Activated T-helper 17 cell treated with anti-CD3 and anti-CD28 coated beads, Interleukin-2, amount 50 U/mL, for 72 hours (primary cell): ENCODE measurements at places on chromosomes 7 and 10. TPM values are rescaled to one million over a fixed set of nuclear protein-coding genes. Genes with fewer than 3 reads are reported as not detected.

CREB5 gene
- total RNA-seq = 0.02 TPM

DNA sequence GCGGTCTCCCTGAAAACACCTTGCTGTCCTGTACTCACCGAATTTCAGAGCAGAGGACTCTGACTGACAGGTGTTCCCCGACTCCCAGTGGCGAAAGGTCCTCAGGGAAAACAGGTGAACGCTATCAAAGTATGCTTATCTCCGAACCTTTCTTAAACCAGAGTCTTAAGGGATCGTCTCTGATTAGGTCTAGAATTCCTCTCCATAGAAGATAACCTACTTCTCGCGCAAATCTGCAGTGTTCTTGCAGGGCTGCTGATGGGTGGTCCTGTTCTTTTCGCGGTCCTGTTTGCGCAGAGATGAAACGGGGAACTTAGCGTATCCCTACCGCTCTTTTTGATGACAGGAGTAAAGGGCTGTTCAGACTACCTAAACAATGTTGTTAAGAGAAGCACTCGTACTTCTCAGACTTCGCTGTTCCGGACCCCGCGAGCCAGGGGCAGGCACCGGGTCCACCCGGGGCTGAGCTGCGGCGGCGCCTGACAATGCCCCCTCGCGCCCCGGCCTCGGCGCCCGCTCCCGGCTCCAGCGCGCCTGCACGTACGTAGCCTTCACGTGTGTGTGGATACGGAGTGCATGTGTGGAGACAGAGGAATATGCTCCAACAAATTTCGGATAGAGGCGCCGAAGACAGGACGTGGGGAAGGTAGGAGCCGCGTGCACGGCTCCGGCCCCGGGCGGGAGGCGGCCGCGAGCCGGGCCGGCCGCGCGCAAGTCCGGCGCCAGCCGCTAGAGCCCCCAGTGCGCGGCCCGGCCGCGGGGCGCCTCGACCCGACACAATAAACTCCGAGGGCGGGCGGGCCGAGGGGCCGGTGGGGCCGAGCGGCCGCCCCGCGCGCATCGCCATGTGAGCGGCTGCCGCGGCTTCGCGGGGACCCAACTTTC lies 766 bp upstream of the ZMYND11 start:
- ATAC-seq = peak; percentile 33

GRCh38 chr10:1545524-1545923 lies 191.8 kb downstream of the ADARB2 start:
- no peak for ATAC-seq

GRCh38 chr7:20424500-20424899 lies 93.8 kb downstream of the ITGB8 start:
- ATAC-seq = no peak

DNA sequence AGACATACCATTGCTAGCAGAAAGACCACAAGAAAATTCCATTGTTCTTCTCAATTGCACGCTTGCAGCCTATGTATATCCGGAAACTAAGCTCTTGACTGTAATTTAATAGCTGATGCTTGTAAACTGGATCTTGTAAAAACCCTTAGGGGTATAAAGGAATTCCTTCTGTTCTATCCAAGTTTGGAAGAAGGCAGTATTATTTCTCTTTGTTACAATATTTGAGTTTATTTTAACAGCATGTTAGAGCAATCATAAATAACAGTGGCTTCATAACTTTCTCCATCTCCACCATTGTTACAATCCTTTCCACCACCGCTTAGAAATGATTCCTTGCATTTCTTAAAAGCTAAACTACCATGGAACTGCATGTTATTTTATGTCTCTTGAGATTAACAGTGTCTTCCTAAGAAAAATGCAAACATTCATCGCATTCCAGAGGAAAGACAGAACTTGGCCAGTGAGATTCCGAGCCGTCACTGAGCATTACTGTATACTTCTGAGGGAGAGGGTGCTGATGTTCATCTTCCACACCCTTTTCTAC lies 92.5 kb downstream of the TRIL start:
- ATAC-seq = no peak

GRCh38 chr7:140475747-140476333 lies 3.5 kb downstream of the MKRN1 start:
- ATAC-seq = no peak

GRCh38 chr10:102395400-102396316 lies at the start of gene NFKB2:
Gene NFKB2, plus strand, starts transcription at chr10:102395705. Its CDS starts 255 bp downstream, at chr10:102395960.
- peak; percentile 39 for ATAC-seq

GRCh38 chr7:34043461-34044305 lies 138.3 kb downstream of the BMPER start:
- ATAC-seq = no peak

GPRIN2 gene
- not detected for total RNA-seq

GRCh38 chr10:44437840-44438511 lies 53.1 kb upstream of the CXCL12 start:
- no peak for ATAC-seq

GRCh38 chr7:69373171-69374043 lies 224.9 kb upstream of the AUTS2 start:
- ATAC-seq = no peak

- ATAC-seq = no peak
Measured at GRCh38 chr7:6323967-6324701, 51.7 kb upstream of the CYTH3 start.

DNA sequence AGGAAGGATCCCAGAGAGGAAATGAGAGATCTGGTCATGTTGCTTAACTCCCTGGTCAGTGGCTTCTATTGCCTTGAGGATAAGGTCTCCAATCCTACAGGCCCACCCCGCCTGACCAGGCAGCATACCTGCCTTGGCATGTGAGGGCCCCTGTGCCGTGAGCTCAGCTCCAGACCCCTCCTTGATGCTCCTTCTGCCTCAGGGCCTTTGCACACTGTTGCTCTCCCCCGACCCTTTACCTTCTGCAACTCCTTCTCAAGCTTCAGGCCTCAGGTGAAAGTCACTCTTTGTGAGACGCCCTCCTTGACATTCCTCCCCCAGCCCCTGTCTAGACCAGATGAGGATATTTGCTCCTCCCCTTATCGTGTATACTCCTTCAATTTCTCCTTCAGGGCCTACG lies 62.8 kb downstream of the FAM241B start:
- ATAC-seq = no peak

CLCN1 gene
- total RNA-seq = not detected

GRCh38 chr10:117662126-117662525 lies 119.6 kb downstream of the EMX2 start:
- no peak for ATAC-seq

DNA sequence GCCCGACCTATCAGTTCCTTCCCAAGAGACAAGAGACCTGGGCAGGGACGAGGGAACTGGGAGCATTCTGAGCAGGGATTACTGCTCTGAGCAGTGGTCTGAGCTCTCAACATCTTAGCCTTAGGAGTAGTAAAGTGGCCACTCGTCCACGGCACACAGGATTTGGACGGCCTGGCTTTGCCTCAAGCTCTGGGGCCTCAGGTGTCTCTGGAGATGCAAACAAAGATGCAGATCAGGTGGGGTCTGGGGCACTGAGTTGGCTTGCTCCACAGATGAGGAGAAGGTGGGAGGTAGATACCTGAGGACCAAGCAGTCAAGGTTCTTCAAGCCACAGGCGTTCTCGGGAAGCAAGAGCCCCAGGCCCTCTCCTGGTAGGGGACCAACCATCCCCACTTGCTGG lies 16.1 kb upstream of the NPFFR1 start:
- ATAC-seq = no peak

LRRD1 gene
- total RNA-seq = not detected

DNA sequence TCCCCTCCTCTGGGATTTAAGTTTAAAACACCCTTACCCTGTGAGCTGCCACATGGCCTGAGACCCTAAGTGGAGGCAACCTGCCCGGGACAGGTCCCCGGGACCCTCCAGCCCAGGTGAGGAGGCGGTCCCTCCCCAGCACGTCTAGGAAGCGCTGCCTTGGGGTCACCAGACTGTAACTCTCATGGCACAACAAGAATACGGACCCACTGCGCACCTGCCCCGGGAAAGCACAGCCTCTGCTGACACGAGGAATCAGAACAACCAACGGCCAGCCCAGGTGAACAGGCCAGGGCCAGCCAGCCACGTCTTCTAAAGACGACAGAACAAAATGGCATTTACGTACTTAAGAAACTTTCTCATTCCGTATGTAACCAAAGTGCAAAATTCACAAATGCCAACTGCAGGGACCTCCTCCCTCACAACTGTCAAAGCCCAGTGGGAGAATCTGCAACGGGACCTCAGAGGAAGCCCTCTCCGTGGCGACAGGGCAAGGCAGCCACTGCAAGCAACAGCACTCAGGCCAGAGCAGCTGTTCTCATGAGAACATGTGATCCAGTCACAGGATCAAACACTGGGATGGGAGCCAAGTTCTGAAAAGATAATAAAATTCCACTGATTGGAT lies 208.4 kb downstream of the DIP2C start:
- ATAC-seq = no peak

DNA sequence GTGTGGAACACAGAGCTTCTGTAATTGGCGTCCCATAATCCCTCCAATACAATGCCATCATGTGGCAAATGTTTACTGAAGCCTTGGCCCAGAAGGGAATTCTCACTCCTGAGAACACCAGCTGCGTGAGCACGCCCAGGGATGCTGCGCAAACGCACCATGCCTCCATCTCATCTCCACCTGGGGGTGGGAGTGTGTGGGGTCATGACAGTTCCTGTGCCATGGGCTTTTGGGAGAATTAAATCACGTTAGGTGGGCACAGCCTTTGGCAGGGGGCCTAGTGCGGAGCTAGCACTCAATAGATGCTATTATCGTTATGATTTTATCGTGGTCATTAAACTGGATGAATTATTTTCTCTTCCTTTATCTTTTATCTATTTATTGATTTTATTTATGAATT lies 15.8 kb downstream of the WDFY4 start:
- ATAC-seq = no peak

DNA sequence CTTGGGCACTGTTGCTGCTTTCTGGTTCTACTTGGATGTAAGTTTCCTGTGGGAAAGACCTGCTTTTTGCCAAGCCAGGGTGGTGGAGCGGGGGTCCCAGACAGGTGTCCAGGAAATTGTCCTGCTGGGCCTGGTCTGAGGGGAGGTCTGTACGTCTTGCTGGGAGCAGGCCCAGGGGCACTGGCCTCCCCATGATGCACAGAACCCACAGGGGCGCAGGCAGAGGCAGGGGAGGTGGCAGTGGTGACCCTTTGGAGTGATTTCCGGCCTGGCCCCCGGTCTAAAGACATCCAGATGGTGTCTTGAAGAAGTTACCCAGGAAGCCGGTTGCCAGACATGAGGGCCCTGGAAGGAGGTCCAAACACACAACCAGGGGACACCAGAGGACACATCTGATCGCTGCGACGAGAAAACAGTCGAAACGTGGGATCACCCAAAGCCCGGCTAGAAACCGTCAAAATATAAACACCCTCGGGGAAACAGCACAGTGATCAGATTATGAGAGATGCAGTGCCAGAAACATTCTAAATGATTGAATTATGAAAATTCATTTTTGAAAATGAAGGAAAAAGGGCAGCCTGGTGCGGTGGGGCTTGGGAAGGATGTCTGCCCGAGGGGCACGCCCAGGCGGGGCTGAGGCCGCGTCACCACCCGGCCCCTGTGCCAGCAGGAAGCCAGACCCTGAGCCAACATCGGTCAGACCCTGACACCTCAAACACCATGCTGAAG lies 59.6 kb downstream of the TMEM270 start:
- ATAC-seq = no peak

DNA sequence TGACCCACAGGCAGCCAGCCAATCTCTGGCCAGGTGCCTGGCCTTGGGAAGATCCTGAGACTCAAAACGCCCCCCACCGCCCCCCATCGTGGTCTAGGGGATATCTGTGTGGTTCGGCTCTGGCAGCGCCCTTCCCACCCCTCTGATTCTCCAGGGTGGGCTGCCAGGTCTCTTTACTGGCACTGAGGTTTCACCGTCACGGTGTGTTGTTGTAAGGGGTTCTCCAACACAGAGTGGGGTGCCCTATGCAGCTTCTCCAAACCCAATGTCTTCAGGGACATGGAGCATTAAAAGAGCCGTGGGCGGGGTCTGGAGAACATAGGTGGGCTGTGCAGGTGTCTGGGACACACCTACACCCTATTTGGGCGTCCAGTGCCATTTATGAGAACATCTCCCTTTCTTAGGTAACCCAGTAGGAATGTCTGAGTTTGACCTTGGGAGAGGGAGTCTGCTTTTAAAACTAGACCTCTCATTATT lies 1.5 kb downstream of the MAFK start:
- no peak for ATAC-seq

PRKCQ gene
- total RNA-seq = 35.3 TPM

- ATAC-seq = no peak
Measured at GRCh38 chr7:152615031-152615741, 60.8 kb downstream of the XRCC2 start.

DNA sequence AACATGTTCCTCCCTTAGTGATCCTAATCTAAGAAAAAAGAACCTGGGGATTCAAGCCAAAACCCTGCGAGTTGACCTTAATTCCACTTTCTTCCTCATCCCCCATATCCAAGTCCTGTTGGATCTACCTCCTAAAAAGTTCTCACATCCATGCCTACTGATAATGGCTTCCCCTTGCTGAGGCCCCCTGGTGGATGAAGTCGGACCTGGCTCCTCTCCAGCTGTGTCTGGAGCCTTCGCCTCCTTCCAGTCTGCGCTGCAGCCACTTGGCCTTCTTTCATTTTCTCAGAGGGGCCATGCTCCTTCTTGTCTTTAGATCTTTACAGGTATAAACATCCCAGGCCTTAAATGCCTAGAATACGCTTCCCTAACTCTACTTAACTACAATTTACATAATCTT lies 8.1 kb downstream of the PDE1C start:
- no peak for ATAC-seq

MBL2 gene
- not detected for total RNA-seq

GRCh38 chr10:287026-287709 lies 151.9 kb downstream of the ZMYND11 start:
- ATAC-seq = no peak

- ATAC-seq = peak; percentile 68
Measured at GRCh38 chr10:43304687-43305333, 37.9 kb upstream of the RASGEF1A start.

- ATAC-seq = no peak
Measured at GRCh38 chr7:105664816-105665525, 83.7 kb upstream of the EFCAB10 start.

GRCh38 chr7:20509892-20510572 lies 105.4 kb upstream of the ABCB5 start:
- ATAC-seq = no peak

PTN gene
- total RNA-seq = 0.37 TPM
